Memory B cell (primary cell): ENCODE measurements at places on chromosomes 7 and 10.

GRCh38 chr7:17697128-17697881 is 243.0 kb downstream of the SNX13 start:
- no peak for DNase-seq

DNA sequence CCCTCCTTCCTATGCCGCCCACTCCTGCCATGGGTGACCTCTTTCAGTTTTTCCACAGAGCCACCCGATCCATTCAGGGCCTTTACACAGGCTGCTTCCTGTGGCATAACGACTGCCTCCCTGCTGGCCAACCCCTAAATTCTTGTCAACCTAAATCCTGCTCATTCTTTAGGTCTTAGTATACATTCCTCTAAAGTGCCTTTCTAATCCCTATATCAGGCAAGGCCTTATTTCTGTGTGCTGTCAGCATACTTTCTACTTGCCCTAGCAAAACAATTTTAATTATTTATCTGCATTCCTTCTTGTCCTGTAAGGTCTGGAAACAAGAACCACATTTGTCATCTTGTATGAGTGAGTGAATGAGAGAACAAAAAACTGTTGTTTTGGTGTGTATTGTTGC is 132.4 kb downstream of the DNAH11 start:
- no peak for DNase-seq

DNA sequence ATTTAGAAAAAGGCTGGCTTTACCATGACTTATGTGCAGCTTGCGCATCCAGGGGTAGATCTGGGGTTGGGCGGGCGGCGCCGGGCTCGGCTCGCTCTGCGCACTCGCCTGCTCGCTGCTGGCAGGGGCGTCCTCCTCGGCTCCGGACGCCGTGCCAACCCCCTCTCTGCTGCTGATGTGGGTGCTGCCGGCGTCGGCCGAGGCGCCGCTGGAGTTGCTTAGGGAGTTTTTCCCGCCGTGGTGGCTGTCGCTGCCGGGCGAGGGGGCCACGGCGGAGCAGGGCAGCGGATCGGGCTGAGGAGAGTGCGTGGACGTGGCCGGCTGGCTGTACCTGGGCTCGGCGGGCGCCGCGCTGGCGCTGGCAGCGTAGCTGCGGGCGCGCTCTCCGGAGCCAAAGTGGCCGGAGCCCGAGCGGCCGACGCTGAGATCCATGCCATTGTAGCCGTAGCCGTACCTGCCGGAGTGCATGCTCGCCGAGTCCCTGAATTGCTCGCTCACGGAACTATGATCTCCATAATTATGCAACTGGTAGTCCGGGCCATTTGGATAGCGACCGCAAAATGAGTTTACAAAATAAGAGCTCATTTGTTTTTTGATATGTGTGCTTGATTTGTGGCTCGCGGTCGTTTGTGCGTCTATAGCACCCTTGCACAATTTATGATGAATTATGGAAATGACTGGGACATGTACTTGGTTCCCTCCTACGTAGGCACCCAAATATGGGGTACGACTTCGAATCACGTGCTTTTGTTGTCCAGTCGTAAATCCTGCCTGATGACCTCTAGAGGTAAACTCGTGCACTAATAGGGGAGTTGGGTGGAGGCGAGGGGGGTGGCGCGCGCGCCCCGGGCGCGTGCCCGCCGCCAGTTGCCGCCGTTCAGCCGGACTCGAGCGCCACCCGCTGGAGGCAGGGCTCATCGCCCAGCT is at the start of gene HOXA5:
HOXA5 (minus strand) TSS at position 659 of the 927 bp plus-strand sequence; CDS start at position 585, 74 bp downstream.
- DNase-seq: peak; percentile 49

GRCh38 chr10:35564341-35564968 is 40.7 kb upstream of the GJD4 start:
- peak; percentile 11 for DNase-seq

GRCh38 chr7:29623973-29624372 is 60.3 kb downstream of the PRR15 start:
- no peak for DNase-seq

- peak; percentile 17 for DNase-seq
These were observed 31.6 kb downstream of the ST7 start for GRCh38 chr7:116984917-116985316.

GRCh38 chr7:6437251-6437650 is 10.5 kb downstream of the DAGLB start:
- no peak for DNase-seq

DNA sequence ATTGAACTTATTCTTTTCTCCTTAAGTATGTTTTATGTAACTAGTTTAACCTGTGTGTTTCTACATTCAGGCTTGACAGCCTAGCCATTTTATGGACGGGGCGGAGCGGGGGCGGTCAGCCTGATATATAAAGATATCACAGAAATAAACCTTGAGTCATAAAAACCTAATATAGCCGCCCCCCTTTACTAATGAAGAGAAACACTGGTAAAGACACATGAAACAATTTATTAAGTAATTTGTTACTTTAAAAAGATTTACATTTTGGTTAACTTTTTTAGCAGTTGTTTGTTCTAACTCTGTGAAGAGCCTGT is 84.0 kb downstream of the MAPK8 start:
- DNase-seq: no peak

- no peak for DNase-seq
These were observed 24.1 kb upstream of the PROSER2 start for GRCh38 chr10:11798845-11799735.

DNA sequence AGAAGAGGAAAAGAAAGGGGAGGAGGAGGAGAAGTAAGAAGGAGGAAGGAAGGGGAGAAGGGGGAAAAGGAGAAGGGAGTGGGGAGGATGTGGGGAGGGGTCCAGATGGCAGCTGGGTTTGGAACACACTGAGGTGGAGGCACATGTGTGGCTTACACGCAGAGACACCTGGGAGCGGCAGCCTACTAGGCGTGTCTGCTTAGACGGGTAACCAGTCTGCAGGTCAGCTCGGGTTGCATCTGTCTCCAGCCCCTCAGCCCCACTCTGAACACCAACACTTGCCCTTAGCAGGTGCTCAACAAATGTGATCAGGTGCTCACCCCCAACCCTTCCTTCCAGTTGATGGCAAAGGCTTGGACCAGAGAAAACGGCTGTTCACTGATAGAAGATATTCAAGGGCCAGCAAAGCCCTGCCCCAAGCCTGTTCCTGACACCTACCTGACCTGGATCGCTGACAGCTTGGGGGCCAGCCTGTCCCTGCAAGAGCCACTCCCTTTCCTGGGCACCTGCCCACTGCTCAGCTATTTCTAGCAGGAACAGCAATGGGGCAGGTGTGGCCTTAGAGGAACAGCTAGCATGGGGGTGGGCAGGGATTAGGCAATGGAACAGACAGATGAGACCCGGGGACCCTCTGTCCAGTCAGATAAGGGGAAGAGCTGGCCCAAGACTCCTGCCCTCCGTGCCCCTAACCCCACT is 70.5 kb downstream of the SH3PXD2A start:
- DNase-seq: no peak

DNA sequence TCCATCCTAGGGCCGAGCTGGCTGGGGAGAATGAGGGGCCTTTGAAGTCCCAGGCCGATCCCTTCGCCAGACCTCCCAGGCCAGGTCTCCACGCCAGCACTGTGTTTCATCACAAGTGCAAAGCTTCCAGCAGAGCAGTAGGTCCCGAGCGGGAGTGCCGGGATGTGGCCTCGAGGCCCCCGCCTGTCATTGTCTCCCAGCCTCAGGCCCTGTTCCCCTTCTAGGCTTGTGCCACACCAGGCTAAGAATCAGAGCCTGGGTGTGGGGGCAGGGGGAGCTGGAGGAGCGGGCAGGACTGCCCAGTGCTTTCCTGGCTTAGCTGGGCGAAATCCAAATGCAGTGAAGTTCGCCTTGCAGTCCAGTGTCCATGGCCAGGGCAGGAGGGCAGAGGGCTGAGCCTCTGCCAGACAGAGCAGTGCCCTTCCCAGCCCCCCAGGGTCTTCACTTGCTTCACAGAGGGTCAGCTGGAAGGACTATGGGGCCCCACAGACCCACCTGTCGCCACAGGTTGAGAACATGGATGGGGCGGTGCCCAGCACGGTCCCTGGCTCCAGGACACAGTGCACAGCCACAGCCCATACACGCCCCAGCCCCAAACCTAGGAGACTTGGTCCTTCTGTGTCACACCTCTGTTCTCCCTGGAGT is 20.2 kb upstream of the PFKFB3 start:
- no peak for DNase-seq

DNA sequence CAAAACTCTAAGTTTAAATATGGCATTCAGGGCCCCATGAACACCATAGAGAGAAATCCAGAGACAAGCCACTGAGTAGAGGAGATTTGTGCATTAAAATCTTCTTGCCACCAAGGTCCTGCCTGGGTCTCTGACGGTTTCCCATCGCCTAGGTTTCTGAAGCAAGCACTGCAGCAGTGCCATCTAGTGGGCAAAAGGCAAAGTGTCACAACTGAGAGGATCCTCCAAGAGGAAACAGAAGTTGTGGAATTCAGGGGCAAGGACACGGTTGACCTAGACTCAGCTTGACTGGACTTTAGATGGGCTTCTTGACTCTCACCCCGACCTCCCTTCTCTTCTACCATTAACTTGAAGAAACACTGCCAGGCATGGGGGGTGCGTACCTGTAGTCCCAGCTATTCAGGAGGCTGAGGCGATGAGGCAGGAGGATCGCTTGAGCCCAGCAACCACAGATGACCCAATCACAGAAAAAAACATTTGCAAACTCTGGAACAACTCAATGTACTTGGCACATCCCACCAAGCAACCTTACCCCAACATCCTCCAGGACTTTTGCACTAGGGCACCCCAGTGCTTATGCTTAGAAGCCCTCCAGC is 604.1 kb downstream of the GALNT17 start:
- DNase-seq: peak; percentile 23

DNA sequence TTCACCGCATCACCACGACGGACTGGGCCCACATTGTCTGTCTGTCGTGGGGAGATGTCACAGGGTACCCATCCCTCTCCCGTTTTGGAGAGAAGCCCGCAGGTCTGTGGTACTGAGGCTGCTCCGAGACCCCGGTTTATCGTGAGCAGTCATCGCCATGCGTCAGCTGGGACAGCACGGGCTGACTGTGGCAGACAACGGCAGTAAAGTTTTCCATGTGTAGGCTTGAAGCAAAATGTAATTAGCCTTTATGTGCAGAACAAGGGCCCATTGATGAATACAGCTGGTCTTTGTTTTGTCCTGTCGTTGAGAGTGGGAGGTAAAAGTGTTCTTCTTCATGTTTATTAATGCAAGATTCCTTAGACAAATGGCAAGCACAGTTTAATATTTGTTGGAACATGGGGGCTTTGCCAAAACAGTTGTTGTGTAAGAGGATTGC is 167.4 kb upstream of the SH2B2 start:
- DNase-seq: no peak

DNA sequence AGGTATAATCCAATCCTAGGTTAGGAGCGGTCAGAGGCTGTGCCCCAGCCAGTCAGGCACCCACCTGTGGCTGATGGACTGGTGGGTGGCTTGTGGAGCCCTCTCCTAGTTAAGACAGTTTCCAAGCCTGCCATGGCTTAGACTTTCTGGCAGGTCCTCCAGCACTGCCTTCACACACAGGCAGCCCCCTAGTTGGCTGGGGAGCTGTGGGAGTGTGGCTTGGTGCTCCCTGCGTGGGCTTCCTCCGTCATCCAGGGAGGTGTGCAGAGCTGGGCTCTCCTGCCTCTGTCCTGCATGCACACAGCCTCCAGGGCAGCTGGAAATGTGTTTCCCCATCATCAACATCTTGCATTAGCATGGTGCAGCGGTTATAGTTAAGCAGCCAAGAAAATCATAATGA is 84.3 kb upstream of the RHEB start:
- DNase-seq: no peak

DNA sequence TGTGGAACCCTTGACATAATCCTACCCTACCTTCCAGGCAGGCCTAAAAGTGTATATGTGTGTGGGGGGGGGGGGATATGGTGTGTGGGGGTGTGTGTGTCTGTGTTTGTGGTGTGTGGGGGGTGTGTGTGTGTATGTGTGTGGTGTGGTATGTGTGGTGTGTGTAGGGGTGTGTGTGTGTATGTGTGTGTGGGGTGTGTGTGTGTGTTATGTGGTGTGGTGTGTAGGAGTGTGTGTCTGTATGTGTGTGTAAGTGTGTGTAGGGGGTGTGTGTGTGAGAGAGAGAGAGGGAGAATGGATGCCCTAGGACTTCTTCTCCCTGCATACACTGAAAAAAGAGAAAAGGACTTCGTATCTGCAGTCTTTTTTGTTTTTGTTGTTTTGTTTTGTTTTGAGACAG is 12.3 kb upstream of the IMPDH1 start:
- no peak for DNase-seq

GRCh38 chr10:120477021-120477742 is 20.2 kb downstream of the PLPP4 start:
- DNase-seq: no peak

DNA sequence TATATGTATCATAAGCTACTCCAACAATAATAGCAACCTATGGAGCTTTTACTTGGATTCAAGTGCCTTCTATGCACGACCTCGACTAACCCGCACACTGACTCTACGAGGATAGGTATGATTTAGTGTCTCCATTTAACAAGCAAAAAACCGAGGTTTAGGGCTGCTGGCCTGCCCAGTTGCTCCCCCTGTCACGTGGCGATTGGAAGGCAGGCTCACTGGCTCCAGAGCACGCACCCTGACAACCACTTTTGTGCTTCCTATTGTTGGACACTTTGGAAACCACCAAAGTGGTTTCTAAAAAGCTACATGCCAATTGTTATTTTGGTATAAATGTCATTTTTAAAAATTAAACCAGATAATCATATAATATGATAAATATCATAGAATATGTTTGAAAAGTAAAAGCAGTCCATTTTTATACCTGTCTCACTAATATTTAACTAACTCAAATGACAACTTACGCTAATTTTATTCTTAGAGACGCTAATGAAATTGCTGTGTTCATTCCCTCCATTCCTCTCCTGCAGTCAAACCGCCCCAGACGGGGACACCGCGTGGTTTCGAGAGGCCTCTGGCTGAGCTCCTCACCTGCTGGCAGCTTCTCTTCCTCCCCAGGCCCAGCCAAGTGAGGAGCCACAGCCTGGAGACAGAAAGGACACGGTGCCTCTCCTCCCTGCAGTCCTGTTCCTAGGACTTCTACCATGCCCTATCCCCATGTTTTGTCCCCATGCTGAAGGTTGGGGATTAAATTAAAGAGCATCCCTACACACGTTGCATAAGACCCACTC is 22.2 kb upstream of the RHEB start:
- DNase-seq: no peak

DNA sequence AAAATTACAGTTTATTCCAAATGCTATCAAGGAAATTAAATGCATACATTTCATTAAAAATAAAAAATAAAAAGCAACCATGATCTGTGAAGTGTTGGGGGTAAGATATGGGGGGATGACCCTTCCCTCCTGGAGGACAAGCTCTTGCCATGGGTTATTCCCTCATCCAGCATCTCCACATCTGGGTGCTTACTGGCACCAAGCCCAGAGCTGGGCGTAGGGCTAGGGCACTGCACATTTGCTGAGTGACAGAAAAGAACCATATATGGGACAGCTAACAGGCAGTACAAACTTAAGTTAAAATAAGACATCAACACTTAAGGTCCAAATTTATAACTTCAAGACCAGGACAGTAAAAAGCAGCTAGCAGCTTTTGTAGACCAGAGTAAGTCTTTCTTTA is 10.2 kb downstream of the CCDC6 start:
- no peak for DNase-seq

DNA sequence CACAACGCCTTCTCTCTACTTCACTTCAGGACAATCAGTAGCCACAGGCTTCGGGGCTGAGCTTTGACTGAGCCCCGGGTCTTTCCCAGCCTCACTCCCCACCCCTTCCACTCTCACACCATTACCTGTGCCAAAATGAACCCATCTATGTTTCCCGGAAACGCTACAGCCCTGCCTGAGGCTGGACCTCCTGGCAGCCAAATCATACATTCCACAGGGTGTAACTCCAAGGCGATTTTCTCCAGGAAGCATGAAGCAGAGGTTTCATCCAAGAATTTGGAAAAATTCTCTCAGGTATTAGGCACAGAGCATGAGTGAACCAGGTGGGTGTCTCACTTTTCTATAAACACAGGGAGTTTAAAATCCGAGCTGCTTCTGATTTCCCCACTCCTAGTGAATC is 286.3 kb downstream of the TNS3 start:
- DNase-seq: no peak
